ENCODE measurements at places on chromosomes 7 and 10. TPM values are rescaled to one million over a fixed set of nuclear protein-coding genes. Genes with fewer than 3 reads are reported as not detected.

- DNase-seq, result no peak
Measured at GRCh38 chr10:113578773-113579172, 25.9 kb downstream of the HABP2 start.

DNA sequence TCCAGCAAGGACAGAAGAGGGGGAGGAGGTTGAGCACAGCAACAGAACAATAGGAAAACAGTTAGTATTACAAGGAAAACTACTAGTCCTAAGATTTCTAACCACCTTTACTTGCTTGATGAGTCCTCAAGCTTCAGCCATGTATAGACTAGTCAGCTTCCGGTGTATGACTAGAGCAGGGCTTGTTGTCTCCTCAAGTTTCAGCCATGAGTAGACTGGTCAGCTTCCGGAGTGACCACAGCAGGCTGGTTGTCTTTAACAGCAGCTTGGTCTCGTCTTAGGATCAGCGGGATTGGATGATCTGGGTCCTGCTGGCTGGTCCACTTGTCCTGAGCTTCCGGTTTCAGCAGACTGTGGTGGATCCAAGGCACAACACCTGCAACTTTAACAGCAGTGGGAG, 10.6 kb upstream of the ZNF239 start:
- DNase-seq, result no peak

- DNase-seq, result no peak
Measured at GRCh38 chr7:22664988-22665798, 61.8 kb upstream of the IL6 start.

- DNase-seq, result no peak
Measured at GRCh38 chr7:8015746-8016120, 47.1 kb downstream of the GLCCI1 start.

DNA sequence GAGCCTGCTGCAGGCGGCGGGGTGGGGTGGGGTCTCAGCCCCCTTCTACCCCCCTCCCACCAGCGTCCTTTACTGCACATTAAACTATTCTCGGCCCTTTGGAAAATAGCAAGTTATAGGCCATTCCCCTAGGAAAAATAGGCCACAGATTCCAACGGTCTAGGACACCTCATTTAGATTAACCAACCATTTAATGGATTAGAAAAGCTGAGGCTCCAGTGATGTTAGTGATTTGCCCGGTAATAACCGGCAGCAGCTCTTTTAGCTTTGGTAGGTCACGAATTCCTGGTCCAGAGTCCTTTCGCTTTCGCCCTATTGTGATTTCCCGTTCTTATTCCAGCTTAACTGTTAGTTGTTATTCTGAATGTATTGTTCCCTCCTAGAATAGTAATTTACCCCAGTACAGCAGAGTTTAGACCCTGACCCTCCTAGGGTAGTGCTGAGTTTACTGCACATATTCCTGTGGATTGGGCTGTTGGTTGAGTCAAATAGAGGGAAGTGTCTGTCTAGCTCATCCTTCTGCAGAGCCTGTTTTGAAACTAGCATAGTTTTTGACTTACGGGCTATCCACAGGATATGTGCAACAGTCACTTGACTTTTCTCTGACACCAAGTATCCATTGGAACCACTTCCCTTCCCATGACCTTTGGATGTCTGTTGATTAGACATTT, 754 bp downstream of the GSTO1 start:
- DNase-seq, result no peak

DNA sequence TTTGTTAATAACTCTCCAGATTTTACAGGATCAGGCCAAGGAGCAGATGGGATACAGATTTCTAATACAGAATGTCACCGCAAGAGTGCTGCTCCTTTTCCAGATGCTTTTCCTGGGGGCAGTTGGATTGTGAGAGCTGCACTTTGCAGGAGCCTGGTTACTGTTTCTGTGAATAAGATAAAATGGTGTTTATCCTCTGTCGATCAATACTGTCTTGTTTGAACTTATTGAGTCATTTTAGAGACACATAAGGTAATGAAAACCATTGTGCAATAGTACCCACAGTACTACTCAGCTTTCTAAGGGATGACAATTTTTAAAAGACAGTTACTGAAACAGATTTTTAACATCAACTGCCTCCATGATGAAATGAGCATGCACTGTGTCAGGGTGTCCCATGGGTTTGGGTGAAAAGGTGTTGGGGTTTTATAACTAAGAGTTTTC, 2.9 kb downstream of the A1CF start:
- no peak for DNase-seq

ECHDC3 gene
- 32.0 TPM for total RNA-seq

DNA sequence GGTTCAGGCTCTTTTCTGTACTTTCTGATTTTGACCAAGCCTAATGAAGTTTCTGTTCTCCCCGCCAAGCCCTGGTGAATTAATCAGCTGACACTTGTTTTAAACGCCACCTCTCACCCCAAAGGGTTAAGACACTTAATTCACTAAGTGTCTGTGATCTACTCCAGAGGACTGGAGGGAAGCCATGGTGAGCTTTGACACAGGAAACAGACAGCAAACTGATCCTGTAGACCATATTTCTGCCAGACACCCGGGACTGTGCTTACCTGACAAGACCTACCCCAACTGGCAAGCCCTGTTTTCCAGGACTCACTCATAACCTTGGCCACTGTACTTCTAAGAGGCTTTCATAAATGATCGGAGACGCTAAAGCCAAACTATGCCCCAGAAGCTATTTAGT, 126.0 kb downstream of the STRA8 start:
- DNase-seq, result peak; percentile 64

- no peak for DNase-seq
Measured at GRCh38 chr7:80165177-80165576, 30.5 kb downstream of the GNAI1 start.

VWDE gene
- total RNA-seq, result 46.3 TPM

DNA sequence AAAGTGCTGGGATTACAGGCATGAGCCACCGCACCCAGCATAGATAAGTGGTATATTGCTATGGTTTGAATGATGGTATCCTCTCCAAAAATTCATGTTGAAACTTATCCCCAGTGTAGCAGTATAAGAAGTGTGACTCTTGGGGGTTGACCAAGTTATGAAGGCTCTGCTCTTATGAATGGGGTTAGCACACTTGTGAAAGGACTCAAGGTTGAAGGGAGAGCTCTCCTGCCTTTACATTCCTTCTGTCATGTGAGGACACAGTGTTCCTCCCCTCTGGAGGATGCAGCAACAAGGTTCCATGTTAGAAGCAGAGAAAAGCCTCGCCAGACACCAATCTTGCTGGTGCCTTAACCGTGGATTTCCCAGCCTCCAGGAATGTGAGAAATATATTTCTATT, 58.0 kb downstream of the ADK start:
- DNase-seq, result no peak

GRCh38 chr7:105187302-105188169, 173.5 kb downstream of the KMT2E start:
- DNase-seq, result no peak

DNA sequence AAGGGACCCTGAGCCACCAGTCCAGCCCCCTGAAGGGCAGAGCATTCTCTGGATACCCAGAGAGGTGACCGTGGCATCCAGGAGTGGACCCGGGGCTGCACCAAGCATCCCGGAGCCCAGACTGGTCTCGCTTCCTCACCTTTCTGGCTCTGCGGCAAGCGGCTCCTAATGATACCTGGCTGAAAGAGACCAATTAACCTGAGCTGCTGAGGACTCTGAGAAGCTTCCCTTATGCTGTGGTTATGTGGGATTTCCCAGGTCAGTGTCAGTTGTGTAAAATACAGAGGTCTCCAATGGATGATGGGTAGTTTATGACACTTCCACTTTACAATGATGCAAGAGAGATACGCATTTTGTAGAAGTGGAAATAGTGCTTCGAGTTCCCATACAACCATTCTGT, 51.5 kb downstream of the PFKFB3 start:
- DNase-seq, result no peak

GRCh38 chr10:132245056-132245455, 58.3 kb downstream of the DPYSL4 start:
- DNase-seq, result no peak

GRCh38 chr10:21969326-21970287, 33.9 kb downstream of the DNAJC1 start:
- DNase-seq, result peak; percentile 52

SLC39A12 gene
- 0.21 TPM for total RNA-seq

DNA sequence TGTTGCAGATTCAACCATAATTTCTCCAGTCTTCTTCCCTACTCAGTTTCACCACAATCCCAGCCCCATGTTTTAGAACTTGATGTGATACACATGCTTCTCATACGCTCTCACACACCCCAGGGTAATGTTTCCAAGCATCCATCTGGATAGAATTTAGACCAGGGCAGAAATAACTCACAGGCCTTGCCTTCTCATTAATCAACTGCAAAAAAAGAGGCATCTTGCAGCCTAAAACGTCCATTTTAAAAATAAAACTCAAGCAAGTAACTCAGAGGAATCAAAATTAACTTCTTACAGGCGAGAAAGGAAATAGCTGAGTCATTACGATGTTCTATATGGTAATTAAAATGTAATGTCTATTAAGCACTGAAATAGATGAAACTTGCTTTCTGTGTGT, 127.2 kb upstream of the RSU1 start:
- no peak for DNase-seq

Measured in cardiac muscle cell (in vitro differentiated cells and primary cell).